ENCODE measurements at places on chromosomes 12 and 14.

- no peak for DNase-seq
These were observed 55.5 kb upstream of the TTC7B start for GRCh38 chr14:90871605-90872233.

DNA sequence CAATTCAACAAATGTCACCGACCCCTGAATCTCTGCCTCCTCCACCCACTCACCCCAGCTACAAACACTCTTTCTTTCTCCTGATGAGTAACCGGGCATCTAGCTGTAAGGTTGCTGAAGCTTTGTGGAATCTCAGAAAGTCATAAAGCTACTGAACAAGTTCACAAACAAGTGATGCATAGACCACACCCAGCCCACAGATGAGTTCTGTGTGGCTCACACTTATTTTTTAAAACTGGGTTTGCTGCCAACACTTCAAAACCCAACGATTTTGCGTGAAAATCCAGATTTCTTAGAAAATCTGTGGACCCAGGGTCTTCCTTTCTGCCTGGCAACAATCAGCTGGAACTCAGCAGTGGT is 96.1 kb downstream of the APAF1 start:
- DNase-seq: no peak

DNA sequence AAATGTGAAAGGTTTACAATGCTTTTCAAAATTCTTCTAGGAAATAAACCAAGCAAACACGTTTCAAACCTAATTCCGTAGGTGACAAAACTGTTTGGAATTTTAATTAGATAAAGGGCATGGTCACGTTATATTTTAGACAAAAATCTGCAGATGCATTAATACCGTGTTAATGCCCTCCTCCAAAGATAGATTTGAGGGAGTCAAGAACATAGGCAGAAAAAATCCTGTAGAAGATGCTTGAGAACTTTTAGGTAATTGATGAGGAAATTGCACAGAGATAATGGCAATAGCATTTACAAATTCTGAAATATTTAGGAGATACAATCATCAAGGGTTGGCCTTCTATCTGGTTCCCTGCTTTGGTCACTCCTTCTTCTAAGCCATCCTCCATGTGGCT is 212.6 kb downstream of the TMTC3 start:
- DNase-seq: no peak

GRCh38 chr14:76664790-76665189 is 96.5 kb upstream of the VASH1 start:
- DNase-seq: no peak

Measured in effector memory CD8-positive, alpha-beta T cell (primary cell).